Stimulated activated CD8-positive, alpha-beta memory T cell treated with anti-CD3 and anti-CD28 coated beads, Interleukin-12 subunit alpha, Interleukin-12 subunit beta, amount 100 ng/mL, for 1 hour (primary cell): ENCODE measurements at places on chromosomes 11 and 22.

DNA sequence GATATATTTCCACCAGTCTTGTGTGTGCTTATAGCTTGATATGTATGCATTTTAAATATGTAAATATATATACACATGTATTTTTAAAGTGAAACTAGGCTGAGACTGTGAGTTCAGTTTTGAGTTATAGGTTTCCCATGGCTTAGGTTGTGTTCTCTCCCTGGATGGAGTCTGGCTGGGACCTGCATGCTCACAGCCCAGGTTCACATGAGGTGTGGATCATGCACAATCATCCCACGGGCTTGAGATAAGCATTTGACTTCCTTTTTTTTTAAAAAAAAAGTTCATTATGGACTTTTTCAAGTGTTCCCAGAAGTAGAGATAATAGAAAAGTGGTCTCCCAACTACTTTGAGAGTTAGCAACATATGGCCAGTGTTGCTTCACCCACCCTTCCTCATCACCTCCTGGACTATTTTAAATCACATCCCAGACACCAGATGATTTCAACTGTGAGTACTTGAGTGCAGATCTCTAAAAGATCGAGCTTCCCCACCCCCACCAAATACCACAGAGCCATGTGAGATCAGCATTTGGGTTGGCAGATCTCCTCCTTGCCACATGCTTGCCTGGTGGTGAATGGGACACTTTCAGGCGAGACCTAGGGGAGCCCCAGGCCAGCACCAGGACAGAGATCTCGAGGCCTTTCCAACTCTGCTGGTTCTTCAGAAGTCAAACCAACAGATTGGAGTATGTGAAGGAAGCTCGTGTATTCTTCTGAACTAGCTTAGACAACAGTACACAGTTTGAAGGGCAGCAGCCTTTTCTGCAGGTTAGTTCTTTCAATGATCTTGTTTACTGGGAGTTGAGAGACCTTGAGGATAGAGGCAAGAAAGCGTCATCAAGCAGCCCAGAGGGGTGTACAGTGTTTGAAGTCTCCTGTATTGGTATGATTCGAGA lies 15.9 kb downstream of the MED15 start:
- DNase-seq, result no peak

- DNase-seq, result no peak
Observed at GRCh38 chr11:12114193-12115033, 4.0 kb downstream of the MICAL2 start.

- DNase-seq, result peak; percentile 41
Observed at GRCh38 chr22:46542011-46542985, 4.9 kb upstream of the CELSR1 start.

DNA sequence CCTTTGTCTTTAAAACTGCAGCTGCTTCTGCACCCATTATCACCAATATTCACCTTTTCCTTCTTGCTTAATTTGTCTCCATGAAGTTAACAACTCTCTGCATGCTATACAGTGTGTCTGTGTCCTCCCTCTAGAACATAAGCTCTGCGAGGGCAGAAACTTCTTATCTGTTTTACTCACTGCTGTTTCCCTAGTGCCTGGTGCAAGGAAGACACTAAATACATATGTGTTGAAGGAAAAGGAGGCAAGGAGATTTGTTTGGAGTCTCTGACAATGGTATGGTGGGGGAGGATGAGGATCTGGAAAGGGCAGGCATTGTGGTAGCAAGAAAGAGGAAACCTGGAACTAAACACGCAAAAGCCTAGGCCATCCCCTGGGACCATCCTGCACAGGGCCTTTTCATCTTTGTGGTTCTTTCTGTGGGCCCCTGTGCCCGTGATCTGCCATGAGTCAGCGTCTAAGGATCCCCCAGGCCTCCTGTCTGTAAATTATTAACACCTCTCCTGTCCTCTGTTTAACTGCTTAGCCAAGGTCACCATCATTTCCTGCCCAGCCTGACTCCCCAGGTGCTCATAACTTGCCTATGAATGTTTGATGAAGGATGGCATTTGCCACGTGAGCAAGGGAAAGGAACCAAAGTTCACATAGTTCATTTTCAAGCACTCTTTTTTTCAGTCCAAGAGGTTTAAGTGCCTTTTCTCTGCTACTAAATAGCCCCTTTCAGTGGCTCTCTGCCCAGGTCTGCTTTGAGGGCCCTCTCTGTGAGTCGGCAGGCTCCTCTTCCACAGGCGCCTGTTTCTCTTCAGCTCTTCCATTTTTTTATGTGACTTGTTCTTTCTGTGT lies 131.1 kb downstream of the RASSF10 start:
- no peak for DNase-seq
